Stimulated activated CD4-positive, alpha-beta T cell treated with anti-CD3 and anti-CD28 coated beads, Interleukin-1b, Interleukin-23, amount 100 ng/mL, for 24 hours (primary cell): ENCODE measurements at places on chromosomes 7 and 10.

GRCh38 chr7:137989094-137989493, 12.8 kb downstream of the CREB3L2 start:
- DNase-seq: no peak

DNA sequence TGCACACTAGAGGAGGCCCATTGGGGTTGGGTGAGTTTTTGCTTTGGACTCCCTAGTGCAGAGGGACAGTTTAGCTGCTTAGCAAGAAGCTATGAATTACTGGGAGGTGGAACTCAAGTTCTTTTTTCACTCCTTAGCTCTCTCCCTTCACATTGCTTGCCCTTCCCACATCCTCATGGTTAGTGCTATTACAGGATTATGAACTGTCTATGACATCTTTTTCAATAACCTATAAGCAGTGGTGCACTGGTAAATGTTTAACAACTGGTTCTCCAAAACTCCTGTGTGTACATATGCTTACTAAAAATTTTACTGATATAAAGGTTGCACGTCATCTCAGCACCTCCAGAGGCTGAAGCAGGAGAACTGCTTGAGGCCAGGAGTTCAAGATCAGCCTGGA, 6.2 kb downstream of the SSMEM1 start:
- DNase-seq: no peak

DNA sequence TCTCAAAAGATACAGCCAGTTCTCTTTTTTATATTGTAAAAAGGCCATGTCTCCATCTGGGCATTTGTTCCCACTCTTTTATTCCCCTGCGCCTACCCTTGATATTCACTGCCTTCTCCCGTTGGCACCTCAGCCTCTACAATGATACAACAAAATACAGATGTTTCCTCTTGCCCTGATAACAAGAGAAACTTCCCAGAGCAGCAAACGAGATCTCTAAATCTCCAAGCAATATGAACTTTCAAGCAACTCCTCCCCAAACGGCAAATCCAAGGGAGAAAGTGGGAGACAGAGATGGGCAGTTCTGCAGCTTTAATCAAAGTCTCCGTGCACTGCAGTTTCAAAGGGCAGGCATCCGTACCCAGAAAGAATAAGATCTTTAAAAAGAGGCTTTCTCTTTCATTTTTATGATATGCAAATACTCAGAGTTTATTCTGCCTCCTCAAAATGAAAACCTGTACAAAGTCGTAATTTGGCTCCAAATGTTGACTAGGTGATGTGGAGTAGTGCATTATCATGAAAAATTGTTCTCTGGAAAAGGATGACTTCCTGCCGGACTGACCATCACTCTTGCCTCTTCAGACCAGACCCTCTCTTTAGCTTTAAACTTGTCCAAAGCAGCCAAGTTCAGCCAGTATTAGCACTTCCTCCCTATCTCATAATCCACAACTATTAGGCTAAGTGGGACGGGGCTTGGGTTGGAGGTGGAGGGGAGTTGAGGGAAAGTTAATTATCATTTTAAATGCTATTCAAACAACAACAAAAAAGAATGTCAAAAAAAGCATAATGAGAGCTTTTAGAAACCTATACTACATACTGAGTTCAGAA, 682 bp downstream of the HGF start:
- no peak for DNase-seq

DNA sequence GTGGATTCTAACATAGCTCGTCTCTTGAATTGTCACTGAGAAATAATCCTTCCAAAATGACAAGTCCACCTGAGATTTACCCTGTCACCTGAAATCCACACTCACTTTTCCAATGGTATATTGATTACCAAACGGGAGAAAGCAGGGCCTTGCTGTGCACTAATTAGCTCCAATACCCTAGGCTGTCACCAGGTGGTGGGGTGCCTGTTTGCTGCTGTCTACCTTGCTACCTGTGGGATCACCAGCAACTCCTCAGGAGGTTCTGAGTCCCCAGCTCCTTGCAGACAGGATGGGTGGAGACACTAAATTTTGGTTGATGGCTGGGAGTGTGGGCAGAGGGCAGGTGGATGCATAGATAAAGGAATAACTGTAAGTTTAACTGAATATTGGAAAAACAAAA, 237.2 kb upstream of the ZNF32 start:
- no peak for DNase-seq

- no peak for DNase-seq
Observed at GRCh38 chr7:6032641-6033040, 1.5 kb downstream of the ANKRD61 start.

DNA sequence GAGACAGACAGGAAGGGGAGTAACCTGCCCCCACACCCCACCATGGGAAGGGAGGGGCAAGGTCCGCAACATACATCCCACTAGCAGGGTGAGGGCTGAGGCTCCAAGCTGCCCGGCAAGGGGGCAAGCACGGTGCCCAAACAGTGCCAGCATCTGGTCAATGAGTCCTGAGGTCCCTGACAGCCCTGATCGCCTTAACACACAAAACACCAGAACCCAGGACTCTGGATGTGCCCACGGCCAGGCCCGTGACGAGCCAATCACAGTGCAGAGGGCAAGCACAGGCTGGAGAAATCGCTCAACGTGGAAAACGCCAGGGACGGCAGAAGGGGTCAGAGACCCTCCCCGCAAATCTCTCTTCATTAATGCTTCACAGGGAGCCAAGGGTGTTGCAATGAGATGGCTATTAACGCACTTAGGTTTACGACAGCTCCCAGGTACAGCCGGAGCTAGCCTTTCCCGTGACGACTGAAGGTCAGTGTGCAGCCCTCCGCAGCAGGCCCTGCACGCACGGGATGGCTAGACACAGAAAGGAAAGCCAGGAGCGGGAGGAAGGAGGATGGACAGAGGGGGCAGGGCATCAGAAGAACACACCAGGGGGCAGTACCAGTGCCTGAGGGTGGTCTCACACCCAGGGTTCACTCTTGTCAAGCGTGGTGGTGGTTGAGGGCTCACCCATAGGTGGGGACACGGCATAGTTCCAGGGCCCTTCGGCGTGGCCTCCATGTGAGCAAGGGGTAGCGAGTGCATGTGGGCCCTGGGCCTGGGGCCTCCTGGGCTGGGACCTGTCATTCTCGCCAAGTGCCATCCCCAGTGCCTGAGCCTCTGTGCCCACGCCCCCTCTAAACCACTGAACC, 220.5 kb downstream of the MAD1L1 start:
- no peak for DNase-seq
